ENCODE measurements at places on chromosomes 16 and 17.
A peak's percentile ranks its signal among the peaks of the same experiment; 100 is the strongest.

DNA sequence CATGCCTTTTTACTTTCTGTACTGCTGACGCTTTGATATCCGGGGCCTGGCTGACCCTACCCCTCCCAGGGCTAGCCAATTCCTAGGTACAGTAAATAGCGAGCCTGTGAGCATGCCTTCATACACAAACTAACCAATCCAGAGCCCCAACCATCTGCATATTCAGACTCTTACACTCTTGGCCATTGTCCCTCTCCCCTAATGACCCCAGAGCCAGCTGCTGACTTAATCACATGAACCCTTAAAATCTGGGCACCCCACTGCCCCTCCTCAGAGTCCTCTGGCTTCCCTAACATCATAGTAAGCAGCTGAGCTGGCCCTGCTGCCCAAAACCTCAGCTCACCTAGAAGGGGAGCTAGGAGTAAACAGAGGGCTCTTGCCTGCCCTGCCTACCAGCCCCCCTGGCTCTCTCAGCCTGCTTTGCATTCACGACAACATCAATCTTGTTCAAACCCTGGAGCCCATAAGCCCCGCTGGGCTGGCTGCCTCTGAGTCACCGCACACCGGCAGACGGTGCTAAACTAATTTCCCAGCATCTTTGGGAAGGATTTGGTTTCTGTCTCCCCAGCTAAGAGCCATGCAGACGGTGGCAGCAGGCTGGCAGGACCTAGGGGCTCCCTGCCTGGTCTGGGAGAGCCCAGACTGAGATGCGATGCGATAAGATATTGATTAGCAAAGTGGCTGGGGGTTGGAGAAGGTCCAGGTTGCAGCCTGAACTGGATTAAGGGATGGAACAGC is 63.2 kb downstream of the CLEC19A start:
- DNase-seq = no peak

GRCh38 chr17:78342449-78343186 is 17.3 kb downstream of the SOCS3 start:
- no peak for DNase-seq

- no peak for DNase-seq
Observed at GRCh38 chr16:54148974-54149373, 137.6 kb downstream of the IRX3 start.

DNA sequence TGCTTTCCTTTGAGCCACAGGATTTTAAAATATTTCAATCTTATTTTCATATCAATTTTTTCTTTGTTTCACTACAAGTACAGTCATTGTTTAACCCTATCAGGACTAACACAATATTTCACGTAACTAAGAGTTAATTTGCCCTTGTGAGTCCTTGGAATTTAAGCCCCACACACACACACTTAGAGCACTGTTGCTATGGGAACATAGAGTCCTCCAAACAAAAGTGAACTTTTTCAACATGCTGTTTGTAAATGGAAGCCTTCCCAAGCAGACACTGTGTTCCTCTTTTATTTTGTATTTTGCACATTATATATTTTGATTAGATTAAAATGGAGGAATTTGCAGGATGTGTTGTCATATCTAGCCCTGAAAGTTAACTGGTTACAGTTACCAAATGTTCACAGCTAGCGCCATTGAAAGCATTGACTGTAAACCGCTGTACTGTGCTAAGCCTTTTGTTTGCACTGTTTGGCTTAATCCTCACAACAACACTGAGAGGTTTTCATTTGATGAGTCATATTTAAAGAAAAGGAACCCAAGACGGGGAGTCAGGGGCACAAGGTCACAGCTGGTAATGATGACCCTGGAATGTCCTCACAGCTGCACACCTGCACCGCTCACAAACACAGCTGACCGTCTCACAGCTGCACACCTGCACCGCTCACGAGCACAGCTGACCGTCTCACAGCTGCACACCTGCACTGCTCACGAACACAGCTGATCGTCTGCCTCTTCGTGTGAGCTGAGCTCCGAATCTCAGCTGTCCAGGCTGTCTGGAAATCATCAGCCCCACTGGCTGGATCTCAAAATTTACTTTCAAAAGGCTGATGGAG is 6.3 kb downstream of the HSBP1 start:
- DNase-seq = peak; percentile 79

DNA sequence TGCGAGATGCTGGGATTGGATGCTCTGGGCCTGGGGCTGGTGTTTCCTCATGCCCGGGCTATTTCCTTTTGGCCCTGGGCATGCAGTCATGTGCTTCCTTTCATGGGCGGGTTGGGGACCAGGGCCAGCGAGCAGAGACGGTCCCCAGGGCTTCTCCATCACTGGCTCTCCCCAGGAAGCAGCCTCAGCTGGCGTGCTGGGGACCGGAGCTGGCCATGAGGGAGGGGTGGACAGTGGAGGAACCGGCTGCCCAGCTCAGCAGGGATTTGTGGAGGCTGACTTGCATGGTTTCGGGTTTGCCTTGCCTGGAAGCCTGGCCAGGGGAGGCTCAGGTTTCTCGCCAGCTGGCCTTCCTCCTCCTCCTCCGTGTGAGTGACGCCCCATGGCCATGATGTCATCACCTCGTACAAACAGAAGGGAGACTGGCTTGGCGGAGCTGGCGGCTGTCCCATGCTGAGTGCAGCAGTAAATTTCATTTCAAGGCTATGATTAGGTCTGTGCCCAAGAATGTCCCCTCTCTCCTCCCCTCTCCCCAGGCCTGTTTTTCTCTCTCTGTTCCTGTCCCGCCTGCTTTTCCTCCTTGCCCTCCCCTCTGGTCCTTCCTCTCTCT is 8.9 kb upstream of the TIMP2 start:
- peak; percentile 94 for DNase-seq

DNA sequence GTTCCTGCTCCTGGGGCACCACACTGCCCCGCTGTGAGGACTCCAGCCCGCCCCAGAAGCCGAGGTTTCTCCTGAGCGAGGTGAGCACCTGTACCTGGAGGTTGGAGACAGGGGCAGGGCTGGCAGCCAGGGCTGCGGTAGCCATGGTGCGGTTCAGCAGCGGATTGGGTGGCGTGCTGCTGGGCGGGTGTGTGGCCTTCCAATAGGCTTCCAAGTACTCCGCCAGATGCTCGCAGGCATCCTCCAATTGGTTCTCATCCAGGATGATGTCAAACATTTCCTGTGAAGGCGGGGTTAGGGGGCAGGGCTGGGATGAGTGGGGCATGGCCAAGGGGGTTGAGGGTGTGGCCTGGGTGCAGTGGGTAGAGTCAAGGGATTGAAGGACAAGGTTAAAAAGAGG is 11.3 kb upstream of the ARL5C start:
- DNase-seq = no peak

DNA sequence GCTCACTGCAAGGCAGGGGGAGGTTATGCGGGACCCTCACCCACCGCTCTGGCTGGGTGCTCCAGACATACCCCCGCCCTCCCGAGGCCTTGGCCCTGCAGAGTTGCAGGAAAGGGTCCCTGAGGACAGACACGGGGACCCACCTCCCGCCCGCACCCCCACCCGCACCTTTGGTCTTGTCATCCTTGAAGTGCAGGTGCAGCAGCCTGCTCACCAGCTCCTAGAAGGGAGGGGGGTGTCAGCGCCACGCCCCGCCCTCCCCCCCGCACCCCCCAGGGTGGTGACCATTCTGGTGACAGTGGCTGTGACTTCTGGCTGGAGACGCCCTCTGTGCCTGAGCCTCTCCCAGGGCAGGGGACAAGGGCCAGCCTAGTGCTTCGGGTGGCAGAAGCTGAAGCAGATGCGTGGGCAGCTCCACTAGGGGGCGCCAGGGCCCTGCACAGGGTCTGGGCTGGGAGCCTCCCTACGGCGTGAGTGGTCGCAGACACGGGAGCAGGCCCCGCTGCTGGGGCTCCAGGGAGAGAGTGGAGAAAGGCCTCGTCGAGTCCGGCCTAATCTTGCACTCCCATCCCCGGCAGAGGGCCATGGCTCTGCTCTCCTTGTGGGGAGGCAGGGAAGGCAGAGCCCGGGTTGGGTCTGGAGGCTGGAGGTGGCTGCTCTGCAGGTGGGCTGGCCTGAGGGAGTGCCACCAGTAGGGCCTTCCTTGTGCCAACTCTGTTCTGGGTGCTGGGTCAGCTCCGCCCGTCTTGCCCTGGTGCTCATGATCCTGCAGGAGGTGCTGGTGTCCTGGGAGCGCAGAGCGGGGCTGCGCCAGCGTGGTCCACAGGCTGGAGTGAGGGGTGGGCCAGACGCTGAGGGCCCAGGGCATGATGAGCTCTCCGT is 2.7 kb downstream of the CENPX start:
- DNase-seq = no peak

All from HFF-Myc (cell line).